CD4-positive, alpha-beta memory T cell (primary cell): ENCODE measurements at places on chromosomes 6 and 20. TPM values are rescaled to one million over a fixed set of nuclear protein-coding genes. Genes with fewer than 3 reads are reported as not detected.

- no peak overlapping the region for H3K4me3 ChIP-seq
- H3K27ac ChIP-seq: no peak overlapping the region
- no peaks in the 10 kb centered on the region for H3K27me3 ChIP-seq
- DNase-seq: no peak
Measured at GRCh38 chr6:15213838-15214400, 31.9 kb upstream of the JARID2 start.

DNA sequence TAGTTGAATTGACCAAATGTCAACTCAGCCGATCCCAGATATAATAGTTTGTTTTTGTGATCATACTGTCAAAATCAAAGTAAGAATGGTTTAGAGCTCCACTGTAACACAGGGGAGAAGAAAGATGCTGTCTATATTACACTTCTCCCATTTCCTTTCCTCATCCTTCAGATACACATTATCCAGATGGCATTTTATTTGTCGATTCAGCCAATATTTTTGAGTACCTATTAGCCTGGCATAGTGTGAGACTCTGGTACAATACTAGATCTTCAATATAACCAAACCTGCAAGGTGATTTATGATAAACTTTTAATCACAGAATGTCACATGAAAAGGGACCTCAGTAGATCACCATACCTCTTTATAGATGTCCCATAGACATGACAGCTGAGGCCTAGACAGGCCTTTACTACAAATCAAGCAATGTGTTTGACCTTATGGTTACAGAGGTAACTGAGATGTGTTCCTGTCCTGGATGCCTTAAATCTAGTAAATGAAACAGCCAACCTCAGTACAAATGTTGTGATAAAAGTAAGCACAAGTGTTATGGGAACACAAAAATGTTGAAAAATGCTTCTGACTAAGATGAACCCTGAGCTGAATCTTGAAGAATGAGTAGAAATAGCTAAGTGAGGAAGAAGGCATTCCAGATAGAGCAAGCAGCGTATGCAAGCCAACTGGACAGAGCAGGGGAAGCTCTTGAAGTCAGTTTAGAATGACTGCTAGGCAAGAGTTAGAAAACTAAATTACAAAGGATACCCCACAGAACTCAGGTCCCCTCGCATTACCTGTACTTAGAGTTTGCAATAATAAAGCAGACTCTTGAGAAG lies 1.9 kb downstream of the FBXO9 start:
- no peaks in the 10 kb centered on the region for H3K27me3 ChIP-seq
- no peaks in the 10 kb centered on the region for H3K36me3 ChIP-seq
- no peak overlapping the region for H3K4me3 ChIP-seq
- H3K27ac ChIP-seq: no peak overlapping the region
- H3K4me1 ChIP-seq: peaks cover 40% of the 10 kb centered on the region

DNA sequence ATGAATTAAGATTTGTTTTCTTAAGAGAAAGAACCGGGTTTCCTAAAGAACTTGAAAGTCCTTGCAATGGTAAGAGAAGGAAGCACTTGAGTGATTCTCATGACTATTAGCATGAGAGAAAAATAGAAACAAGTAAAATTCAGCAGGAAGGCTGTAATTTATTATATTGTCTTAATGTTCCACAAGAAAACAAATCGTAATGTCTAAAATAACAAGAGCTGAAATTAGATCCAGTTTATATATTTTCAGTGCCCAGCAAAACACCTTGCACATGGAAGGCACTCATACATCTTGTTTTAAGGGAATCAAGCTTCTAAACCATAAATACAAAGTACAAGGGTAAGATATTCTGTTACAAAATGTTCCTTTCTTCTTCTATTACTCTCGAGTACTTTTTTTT lies 229.4 kb upstream of the PLN start:
- no peak overlapping the region for H3K27ac ChIP-seq
- no peak for DNase-seq
- no peaks in the 10 kb centered on the region for H3K4me1 ChIP-seq
- no peaks in the 10 kb centered on the region for H3K27me3 ChIP-seq
- no peak overlapping the region for H3K4me3 ChIP-seq

- H3K36me3 ChIP-seq: no peaks in the 10 kb centered on the region
- DNase-seq: peak; percentile 66
- H3K27me3 ChIP-seq: no peaks in the 10 kb centered on the region
- peak overlapping the region; percentile 84 for H3K4me3 ChIP-seq
- peak overlapping the region; percentile 80 for H3K27ac ChIP-seq
Measured at GRCh38 chr6:144150710-144151657, 667 bp downstream of the STX11 start.

DNA sequence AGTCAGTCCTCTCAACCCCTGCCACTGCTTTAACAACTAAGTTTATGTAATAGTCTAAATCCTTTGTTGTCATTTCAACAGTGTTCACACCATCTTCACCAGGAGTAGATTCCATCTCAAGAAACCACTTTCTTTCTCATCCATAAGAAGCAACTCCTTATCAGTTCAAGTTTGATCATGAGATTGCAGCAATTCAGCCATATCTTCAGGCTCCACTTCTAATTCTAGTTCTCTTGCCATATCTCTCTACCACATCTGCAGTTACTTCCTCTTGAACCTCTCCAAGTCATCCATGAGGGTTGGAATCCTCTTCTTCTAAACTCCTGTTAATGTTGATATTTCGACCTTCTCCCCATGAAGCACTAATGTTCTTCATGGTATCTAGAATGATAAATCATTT lies 57.9 kb upstream of the FOXO3 start:
- no peak overlapping the region for H3K27ac ChIP-seq
- H3K27me3 ChIP-seq: no peaks in the 10 kb centered on the region
- H3K36me3 ChIP-seq: no peaks in the 10 kb centered on the region
- H3K4me3 ChIP-seq: no peak overlapping the region
- no peaks in the 10 kb centered on the region for H3K4me1 ChIP-seq

DNA sequence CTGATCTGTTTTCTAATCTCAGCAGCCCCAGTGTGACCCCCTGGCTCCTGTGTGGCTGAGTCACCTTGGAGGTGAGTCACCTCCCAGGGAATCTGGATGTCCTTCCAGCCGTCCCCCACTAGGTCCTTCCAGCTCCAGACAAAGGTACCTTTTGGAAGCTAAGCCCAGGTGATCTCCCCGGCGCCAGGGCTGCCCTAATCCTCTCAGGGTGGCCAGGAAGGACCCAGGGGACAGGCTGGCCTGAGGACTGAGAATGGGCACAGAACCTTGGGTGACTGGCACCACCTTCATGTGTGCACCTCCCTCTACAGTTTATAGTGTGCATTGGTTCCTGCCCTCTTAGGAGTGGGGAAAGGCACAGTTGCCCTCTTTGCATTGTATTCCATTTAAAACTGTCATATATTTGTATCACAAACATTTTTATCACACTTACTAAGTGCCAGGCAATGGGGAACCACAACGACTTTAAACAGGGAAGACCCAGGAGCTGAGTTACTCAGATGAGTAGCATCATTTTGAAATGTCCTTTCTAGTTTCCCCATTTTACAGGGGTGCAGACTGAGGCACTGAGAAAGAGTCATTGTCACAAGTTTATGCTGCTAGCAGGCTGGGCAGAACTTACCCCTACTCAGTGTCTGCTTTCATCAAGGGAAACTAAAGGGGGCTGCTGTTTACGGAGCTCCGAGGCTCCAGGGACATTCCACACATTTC lies 2.6 kb upstream of the BPIFB4 start:
- DNase-seq: no peak
- H3K4me1 ChIP-seq: no peaks in the 10 kb centered on the region
- H3K27ac ChIP-seq: no peak overlapping the region
- H3K4me3 ChIP-seq: no peak overlapping the region
- no peaks in the 10 kb centered on the region for H3K27me3 ChIP-seq
- no peaks in the 10 kb centered on the region for H3K36me3 ChIP-seq

- no peaks in the 10 kb centered on the region for H3K4me1 ChIP-seq
- no peaks in the 10 kb centered on the region for H3K27me3 ChIP-seq
- no peak overlapping the region for H3K4me3 ChIP-seq
- H3K27ac ChIP-seq: no peak overlapping the region
- H3K36me3 ChIP-seq: no peaks in the 10 kb centered on the region
Measured at GRCh38 chr6:167976708-167977107, 20.8 kb upstream of the KIF25 start.

DNA sequence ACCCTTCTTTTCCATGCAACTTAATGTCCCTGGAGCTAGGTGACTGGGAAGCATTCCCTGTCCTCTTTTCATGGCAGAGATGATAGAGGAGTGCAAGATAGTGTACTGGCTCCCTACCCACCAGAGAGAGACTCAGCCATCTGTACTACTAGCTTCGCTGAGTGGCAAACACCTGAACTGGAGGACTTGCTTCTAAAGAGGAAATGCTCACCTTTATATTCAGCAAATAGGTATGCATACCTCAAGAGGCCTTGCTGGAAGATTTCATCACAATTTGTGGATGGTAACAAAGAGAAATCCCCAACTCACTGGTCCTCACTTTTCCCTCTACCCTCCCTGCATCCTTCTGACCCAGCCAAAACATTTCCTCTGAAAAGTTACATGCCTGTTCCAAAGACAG lies 124.1 kb downstream of the FOXA2 start:
- no peaks in the 10 kb centered on the region for H3K4me1 ChIP-seq
- no peak overlapping the region for H3K4me3 ChIP-seq
- DNase-seq: no peak
- H3K27me3 ChIP-seq: no peaks in the 10 kb centered on the region
- no peaks in the 10 kb centered on the region for H3K36me3 ChIP-seq

DNA sequence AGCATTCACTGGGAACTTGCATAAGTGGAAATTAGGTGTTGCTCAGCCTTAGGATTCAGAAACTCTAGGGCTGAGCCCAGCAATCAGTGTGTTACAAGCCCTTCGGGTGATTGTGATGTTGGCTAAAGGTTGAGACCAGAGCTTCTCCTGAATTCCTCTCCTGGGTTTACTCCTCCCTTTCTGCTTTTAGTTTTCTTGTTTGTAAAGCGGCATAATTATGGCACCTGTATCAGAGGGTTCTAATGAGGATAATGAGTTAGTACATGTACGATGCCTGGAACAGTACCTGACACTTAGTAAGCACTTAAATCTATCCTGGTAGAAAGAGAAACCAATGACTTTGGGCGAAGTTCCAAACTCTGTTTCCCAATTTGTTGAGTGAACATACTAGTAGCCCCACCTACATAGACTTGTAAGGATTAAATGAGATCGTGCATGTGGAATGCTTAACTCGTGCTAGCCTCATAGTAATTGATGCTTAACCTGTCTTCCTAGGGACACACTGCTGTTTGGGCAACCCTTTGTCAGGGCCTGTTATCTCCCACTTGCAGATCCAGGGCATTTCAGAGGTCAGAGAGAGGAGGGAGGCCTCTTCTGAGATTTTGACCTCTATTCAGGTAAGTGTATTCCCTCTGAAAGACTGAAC lies 932 bp upstream of the EZR start:
- no peaks in the 10 kb centered on the region for H3K36me3 ChIP-seq
- peak overlapping the region; percentile 86 for H3K27ac ChIP-seq
- H3K4me3 ChIP-seq: no peak overlapping the region
- no peaks in the 10 kb centered on the region for H3K27me3 ChIP-seq
- peaks cover 24% of the 10 kb centered on the region for H3K4me1 ChIP-seq

DNA sequence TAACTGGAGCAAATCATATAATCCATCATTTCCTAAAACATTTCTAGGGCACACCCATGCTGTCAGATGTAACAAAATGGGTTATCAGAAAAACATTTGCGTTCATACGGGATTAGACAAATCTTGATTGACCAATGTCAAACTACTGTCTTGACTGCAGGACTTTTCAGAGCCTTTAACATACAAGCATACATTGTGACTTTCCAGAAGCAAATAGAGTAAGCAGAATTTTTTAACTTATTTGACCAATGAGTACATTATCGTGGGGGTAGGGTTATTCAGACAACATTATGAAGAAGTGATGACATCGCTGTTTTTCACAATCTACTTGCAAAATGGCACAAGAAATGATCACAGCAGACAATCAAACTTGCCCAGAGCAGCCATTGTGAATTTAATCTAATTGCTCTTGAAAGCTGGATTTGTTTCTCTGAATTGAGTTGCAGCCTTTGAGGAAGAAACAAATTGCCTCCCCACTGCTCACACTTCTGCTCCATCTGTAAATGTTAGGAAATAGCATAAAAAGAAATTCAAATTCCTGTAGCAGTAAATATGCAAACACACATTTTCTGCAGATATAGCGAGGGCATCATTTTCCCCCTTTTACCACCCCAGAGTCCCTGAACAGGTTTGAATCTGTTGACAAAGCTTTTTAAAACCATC lies 133.0 kb upstream of the DOK5 start:
- no peaks in the 10 kb centered on the region for H3K27me3 ChIP-seq
- no peak overlapping the region for H3K27ac ChIP-seq

GRCh38 chr6:126444659-126445273 lies 104.9 kb downstream of the CENPW start:
- H3K36me3 ChIP-seq: no peaks in the 10 kb centered on the region
- no peak overlapping the region for H3K27ac ChIP-seq
- H3K4me1 ChIP-seq: no peaks in the 10 kb centered on the region
- no peak for DNase-seq

DNA sequence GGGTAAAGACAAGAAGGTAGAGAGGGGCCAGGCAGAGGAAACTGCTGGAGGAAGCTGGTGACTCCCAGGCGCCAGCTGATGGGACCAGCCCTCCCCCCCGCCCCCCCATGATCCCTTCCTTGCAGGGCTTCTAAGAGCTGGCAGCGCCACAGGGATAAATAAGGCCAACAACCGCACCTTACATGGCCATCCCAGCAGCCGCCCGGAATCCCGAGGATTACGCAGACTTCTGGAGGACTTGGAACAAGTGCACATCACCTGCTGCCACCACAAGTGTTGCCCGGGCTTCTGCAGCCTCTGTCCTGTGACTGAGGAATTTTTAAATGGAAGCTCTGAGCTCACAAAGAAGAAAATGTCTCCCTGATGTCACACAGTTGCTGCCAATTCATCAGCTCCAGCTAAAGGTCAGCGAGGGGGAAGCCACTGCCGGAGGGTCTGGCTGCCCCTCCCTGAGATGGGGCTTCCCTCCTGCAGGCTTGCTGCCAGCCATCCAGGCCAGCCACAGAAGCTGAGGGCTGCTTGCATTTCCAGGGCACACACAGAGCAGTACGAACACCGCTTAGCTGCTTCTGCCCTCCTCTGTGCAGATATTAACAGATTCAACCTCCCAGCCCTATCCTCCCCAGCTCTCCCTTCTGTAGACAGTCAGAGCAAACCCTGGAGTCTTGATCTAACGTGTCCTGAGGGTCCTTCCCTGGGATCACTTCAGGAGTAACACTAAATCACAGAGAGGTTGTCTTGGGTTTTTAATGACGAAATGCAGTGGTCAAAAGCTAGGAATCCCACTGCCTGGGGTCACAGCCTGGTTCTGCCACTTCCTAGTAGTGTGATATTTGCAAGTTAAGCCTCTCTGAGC lies 38.6 kb upstream of the PIM1 start:
- DNase-seq: no peak
- no peak overlapping the region for H3K4me3 ChIP-seq
- no peaks in the 10 kb centered on the region for H3K27me3 ChIP-seq
- no peaks in the 10 kb centered on the region for H3K36me3 ChIP-seq

Gene NQO2
- 34.2 TPM for total RNA-seq

Gene FOXP4
- total RNA-seq: 7.4 TPM

Gene C6orf141
- total RNA-seq: not detected

Gene MTG2
- 48.5 TPM for total RNA-seq

Gene SLC22A16
- total RNA-seq: not detected

Gene COL21A1
- total RNA-seq: not detected
